NCI-H187 treated with DMSO at 0.1 percent for 48 hours (cell line): ENCODE measurements at places on chromosomes 4 and X.

- DNase-seq = no peak
These were observed 15.1 kb downstream of the MCF2 start for GRCh38 chrX:139692908-139693307.

GRCh38 chrX:44568196-44568595 is 25.5 kb upstream of the FUNDC1 start:
- no peak for DNase-seq

GRCh38 chrX:40943093-40943641 is 142.1 kb upstream of the USP9X start:
- no peak for DNase-seq

GRCh38 chrX:153521034-153521433 is 3.6 kb downstream of the ATP2B3 start:
- no peak for DNase-seq

DNA sequence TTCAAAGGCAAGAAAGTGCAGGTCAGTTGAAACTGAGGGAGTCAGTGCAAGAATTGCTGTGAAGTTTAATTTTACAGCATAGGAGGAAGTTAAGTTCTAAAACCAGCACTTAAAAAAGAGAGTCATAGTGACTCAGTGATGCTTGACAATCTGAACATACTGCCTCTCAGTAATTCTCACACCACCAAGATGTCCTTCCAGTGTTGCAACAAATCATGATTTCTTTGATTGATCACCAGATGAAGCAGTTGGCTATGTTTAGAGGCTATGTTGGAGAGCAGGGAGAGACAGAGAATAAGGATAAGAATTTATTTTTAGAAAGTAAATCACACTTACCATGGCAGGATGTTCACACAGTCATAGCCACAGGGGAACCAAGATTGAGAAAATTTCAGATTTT is 13.2 kb downstream of the TRIM2 start:
- no peak for DNase-seq

GRCh38 chr4:87032884-87033533 is 98.2 kb downstream of the AFF1 start:
- no peak for DNase-seq

- DNase-seq = no peak
These were observed 657 bp upstream of the ANKRD50 start for GRCh38 chr4:124713185-124713592.

DNA sequence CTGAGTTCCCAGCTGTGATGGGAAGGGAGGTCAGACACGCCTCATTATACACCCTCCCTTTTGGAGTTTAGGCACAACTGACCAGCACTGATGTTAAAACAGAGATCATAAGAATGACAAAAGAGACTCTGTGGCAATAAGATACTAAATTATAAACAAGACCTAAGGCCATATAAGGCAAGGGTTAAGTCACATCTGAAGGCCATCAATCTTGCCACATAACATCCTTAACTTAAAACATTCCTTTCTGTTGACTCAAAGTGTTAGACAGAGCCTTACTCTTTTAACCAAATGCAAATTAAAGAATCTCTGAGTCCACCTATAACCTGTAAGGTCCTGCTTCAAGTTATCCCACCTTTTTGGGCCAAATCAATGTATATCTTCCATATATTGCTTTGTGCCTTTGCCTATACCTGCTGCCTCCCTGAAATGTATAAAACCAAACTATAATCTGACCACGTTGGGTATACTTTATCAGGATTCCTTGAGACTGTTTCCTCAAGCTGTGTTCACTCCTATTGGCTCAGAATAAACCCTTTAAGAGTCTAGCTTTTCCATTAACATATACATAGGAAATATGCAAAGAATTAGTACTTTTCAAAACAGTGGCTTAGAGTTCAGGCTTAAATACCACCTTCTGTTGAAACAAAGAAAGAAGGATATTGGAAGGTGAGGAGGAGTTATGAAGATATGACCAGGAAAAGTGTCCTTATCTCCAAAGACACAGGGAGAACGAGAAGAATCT is 214.4 kb upstream of the PPP1R2C start:
- no peak for DNase-seq
